ENCODE measurements at places on chromosomes 12 and 14.

DNA sequence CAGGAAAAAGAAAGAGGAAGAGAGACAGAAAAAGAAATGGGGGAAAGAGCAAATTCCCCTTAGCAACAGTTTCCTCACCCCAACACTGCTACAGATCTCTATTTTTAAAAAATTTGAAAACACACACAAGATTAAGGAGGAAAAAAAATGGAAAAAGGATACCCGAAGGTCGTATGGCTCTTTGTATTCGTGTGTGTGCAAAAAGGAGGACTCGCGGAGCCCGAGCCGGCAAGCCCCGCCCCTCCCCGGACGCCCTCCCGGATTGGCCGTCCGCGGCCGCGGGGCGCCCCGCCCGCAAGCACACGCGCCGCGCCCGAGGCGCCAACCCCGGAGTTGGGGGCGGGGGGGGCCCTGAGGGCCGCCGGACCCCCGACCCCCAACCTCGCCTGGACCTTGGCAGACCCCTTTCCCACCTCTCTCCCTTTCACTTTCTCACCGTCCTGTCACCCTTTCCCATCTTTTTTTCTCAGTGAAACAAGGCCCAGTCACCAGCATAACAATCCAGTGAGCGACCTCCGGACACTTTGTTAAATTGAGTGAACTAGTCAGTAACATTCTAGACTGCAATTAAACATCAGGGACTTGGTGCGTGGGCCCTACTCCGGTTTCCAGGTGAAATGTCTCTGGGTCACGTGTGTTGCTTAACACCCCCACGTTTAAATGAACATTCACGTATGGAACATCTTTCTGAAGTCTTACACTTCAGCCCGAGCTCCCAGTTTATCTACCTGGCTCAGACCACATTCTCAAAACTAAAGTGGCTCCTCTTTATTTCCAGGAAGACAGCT is at the start of gene C14orf93:
Gene C14orf93 (minus strand): TSS at position 205 of the 788 bp plus-strand sequence. CDS start 11,120 bp downstream, outside the sequence.
- peak within 1 kb of the TSS; percentile 92 for H3K27ac ChIP-seq
- H3K4me1 ChIP-seq = peaks cover 53% of the 10 kb centered on the region
- peak; percentile 43 for DNase-seq
- H3K4me3 ChIP-seq = peak within 1 kb of the TSS; percentile 95

GRCh38 chr12:28780096-28780495 is 369.0 kb upstream of the FAR2 start:
- H3K27me3 ChIP-seq = peaks cover 1% of the 10 kb centered on the region
- no peaks in the 10 kb centered on the region for H3K36me3 ChIP-seq
- H3K4me1 ChIP-seq = no peaks in the 10 kb centered on the region
- no peak overlapping the region for H3K4me3 ChIP-seq

- H3K27ac ChIP-seq = no peak overlapping the region
- H3K36me3 ChIP-seq = peaks cover 41% of the 10 kb centered on the region
- peak; percentile 22 for DNase-seq
- H3K4me3 ChIP-seq = no peak overlapping the region
These were observed 39.8 kb downstream of the NOPCHAP1 start for GRCh38 chr12:105025890-105026289.

DNA sequence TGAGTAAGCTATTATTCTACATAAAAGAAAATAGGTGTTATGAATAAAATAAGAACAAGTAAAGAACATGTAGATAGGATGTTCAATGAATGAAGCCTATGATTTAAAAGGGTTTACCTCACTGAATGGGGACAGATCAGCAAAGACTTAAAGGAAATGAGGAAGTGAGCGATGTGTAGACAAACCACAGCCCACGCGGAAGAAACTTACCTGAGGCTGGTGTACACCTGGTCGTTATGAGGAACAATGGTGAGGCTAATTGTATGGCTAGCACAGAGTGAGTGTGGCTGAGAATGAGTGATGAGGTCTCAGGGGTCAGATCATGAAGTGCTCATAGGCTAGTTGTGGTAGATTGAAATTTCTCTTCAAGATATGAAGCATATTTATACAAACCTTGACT is 221.7 kb downstream of the ALG10B start:
- DNase-seq = no peak
- H3K36me3 ChIP-seq = no peaks in the 10 kb centered on the region
- no peak overlapping the region for H3K4me3 ChIP-seq
- no peaks in the 10 kb centered on the region for H3K27me3 ChIP-seq
